Adipocyte (in vitro differentiated cells): ENCODE measurements at places on chromosomes 1 and 21.

GRCh38 chr21:39612233-39613040, at the start of gene B3GALT5:
B3GALT5 (plus strand) TSS chr21:39612940; CDS start chr21:39660560, 47,620 bp downstream.
- peak; percentile 80 for DNase-seq

DNA sequence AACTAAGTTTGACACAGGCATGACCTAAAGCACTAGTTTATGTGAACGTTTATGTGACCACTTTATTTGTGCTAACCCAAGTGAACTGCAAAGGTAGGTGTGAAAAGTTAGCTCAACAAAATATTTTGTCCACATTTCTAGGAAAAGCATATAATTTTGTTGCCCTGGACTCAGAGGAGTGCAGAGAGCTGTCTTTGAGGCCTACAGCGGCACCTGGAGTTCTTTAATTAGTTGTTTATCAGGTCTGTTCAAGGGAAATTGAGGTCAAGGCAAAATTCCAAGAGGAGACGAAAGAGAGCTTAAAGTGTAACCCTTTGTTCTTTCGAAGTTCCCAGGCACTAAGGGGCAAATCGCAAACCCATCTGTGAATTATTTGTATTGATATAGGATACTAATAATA, 1.3 kb downstream of the GIPC2 start:
- no peak for DNase-seq

- DNase-seq: no peak
These were observed 27.0 kb downstream of the PKNOX1 start for GRCh38 chr21:43001316-43001715.

DNA sequence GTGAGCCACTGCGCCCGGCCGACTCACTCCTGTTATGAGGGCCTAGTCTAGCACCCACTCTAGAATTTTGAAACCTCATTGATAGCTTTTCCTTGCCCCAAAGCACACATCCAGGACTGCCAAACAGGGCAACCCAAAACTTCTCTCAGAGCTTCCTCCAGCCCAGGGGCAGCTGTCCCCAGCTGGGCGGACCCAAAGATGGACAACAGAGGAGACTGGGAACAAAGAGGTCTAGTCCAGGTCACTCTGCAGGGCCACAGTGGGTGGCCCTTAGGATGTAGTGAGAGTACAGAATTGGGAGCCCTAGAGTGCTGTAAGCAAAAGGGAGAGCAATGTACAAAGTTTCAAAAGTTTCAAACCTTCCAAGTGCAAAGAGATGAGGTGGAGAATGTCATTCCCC, 1.2 kb downstream of the CD34 start:
- DNase-seq: no peak

DNA sequence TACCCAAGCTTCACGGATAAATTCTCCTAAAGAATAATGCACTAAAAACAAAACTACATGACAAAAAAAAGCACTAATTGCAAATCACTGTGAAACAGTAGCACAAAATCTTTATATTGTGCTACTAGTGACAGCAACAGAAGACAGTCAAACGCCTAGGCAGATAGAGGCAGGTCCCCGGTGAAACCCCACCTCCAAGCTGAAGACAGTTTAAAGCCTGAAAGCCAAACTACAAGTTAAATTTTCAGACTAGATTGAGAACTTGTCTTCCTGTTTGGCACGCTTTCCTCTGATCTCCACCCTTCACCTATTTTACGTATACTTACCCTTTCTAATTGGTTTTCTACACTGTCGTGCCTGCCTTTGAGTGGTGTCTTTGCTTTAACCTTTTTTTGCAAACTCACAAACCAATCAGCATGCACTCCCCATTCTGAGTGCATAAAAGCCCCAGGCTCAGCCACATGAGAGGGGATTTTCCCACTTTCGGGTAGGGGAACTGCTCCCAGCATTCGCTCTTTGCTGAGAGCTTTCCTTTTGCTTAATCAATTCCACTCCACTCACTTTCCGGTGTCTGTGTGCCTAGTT, 3.6 kb upstream of the BACH1 start:
- DNase-seq: no peak

- DNase-seq: no peak
These were observed 26.5 kb downstream of the OLIG1 start for GRCh38 chr21:33096426-33096825.

GRCh38 chr1:147189514-147189913, 17.2 kb upstream of the PRKAB2 start:
- no peak for DNase-seq

GRCh38 chr1:37930246-37931101, 16.4 kb downstream of the INPP5B start:
- DNase-seq: peak; percentile 59
